ENCODE measurements at places on chromosomes 1 and 21.

DNA sequence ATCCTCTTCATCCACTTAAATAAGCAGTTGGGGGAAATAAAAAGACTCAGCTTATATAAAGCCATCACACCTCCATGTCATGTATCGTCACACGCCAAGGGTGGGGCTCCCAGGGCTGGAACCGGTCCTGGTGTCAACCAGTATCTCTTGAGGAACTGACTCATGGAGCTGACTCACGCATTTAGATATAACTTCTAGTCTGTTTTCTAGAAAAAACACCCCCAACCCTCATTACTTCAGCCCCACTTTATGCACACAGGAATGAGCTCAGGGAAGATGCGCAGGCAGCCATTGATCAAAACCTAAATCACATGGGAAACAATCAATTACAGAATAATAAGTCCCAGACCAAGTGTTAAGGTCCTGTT lies 6.9 kb upstream of the IL22RA1 start:
- no peak for DNase-seq

GRCh38 chr21:14284481-14284880 lies 68.5 kb downstream of the RBM11 start:
- DNase-seq, result no peak

- no peak for DNase-seq
These were observed 27.6 kb downstream of the PODN start for GRCh38 chr1:53089478-53090226.

GRCh38 chr1:116340506-116341231 lies 32.4 kb upstream of the ATP1A1 start:
- no peak for DNase-seq

- no peak for DNase-seq
These were observed 120.9 kb upstream of the PPP2R5A start for GRCh38 chr1:212164095-212164872.

DNA sequence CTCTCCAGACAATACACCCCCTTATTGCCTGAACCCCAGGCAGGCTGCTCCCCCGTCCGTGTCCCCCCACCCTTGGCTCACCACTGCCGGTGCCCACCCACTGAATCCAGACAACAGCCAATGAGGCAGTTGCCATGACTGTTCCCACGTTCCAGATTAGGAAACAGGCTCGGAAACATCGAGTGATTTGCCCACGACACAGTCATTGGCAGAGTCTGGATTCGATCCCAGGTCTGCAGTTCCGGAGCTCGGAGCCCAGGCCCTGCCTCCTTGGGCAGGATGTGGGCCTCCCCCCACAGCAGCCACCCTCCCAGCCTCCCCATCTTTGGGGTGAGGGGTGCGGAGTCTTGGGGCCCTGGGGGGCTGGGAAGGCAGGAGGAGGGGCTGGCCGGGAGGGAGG lies 20.3 kb upstream of the CLSTN1 start:
- no peak for DNase-seq

DNA sequence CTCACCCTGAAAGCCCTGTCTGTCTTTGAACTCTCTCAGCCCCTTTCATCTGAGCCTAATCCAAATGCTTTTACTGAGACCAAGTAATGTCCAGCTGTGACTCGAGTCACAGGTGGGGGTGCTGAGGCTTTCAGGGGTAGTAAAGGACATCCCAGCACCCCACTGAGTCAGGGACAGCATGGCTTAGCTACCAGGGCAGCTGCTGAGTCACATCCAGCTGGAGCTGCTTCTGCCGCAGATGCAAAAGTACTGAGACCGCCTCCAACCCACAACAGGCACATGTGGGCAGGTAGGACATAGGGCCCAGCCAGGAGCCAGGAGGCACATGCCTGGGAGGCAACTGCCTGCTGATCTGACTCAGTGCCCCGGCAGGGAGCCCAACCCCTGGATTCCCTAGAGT lies 6.7 kb upstream of the VSIG8 start:
- DNase-seq, result no peak

All from NCI-H446 treated with DMSO at 0.1 percent for 48 hours (cell line).